ENCODE measurements at places on chromosomes 11 and 22.
A peak's percentile ranks its signal among the peaks of the same experiment; 100 is the strongest.

DNA sequence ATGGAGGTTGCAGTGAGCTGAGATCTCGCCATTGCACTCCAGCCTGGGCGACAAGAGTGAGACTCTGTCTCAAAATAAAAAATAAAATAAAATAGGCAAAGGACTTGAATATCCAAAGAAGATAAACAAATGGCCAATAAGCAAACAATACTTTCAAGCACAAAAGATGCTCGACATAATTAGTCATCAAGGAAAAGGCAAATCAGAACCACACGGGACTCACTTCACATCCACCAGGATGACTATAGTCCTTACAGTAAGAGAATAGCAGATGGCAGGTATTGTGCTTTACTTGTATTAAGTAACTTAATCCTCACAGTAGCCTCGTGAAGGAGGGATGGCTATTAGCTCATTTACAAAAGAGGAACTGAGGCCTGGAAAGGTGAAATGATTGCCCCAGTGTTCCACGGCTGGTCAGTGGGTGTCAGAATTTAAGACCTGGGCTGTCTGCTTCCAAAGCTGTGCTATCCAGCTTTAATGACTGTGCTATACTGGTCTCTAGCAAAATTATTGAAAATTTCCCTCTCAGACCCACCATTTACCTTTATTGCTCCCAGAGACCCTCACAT, 40.2 kb upstream of the RBFOX2 start:
- DNase-seq = no peak

DNA sequence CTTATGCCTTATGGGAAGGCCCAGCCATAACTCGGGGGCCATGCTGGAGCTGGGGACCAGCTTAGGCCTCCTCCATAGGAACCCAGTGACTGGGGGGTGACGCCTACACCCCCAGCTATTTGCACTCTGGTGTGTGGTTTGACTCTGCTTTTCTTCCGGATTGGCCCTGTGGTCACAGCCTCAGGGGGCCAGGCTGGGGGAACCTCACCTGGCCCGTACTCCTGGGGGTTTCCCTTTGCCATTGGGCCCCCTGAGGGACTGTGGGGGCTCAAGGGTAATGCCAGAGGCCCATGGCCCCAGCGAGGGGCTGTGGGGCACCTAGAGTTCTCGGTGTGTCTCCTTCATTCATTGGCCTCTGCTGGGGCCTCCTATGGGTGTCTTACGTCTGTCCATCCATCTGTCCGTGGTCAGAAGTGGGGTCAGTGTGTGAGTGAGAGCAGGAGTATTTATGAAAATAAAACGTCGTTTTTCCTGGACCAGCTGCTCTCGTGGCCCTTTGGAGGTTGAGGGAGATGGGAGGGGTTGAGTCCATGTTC, 6.3 kb upstream of the SH3BP1 start:
- DNase-seq = peak; percentile 58

- no peak for DNase-seq
Measured at GRCh38 chr22:48084729-48085050, 1322.2 kb downstream of the TBC1D22A start.

GRCh38 chr11:97850701-97851100, 1170.0 kb upstream of the CNTN5 start:
- no peak for DNase-seq

DNA sequence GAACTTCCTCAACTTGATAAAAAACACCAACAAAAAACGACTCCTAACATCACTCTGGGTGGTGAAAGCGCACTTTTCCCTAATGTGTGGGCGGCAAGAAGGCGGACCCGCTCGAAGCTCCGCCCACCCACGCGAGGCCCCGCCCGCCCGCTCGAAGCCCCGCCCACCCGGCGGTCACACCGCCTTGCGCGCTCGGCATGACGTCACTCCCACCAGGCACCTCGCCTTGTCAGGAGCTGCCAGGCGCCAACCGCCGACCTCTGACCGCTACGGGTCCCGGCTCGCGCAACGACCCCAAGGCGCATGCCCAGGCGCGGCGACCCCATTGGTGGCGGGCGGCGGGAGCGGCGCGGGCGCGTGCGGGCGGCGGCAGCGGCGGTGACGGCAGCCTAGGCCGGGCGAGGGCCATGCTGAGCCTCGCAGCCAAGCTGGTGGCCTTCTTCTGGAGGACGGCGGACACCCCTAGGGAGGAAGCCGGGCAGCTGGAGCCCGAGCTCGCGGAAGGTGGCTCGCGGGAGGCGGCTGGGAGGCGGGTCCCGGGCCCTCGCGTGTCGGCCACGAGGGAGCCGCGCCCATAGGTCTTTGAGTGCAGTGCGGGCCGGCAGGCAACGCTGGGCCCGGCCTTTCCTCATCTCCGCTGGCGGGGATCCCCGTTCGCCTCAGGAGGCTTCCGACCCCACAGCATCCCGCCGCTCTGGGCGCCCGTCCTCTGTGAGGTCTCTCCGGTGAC, at the start of gene MOV10L1:
Gene MOV10L1, plus strand, starts transcription at position 325 of the 730 bp plus-strand sequence. Its CDS starts 83 bp downstream, at position 408.
- DNase-seq = peak; percentile 75

DNA sequence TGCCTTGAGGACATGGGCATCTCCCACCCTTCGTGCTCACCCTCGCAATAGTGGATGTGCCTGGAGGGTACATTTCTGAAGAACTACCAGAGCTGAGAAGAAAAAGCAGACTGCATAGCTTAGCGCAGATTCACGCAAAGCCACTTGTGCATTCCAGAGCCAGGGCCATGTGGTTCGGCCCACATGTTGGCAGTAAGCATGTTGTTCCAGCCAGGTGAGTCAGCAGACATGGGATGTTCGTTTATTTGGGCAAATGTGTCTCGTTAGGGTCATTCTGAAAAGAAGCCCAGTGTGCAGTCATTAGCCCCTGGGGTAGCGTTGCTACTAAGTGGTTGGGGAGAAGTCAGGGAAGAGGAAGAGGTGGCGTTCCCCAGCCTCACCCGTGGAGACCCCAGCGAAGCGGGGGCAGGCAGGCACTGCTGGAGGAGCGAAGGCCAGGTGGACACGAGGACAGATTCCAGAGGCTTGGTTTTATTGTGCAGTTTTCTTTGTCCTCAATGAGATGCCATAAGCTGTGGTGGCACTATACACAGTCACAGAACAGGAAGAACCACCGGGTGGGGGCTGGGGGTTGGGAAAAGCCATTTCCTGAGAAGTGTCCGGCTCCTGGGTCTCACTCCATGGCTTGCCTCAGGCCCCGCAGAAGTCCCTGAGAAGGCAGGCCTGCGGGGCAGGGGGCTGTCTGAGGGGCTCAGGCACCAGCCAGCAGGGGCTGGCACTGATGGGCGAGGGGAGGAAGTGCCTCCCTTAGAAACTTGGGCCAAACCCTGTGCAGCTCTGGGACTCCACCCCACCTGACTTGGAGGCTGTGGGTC, 5.0 kb downstream of the THY1 start:
- DNase-seq = no peak

- no peak for DNase-seq
Measured at GRCh38 chr22:24496661-24497060, 1.5 kb downstream of the UPB1 start.

GRCh38 chr11:107929611-107930200, 1.5 kb downstream of the RAB39A start:
- peak; percentile 27 for DNase-seq

GRCh38 chr22:29029202-29030000, 32.2 kb downstream of the C22orf31 start:
- DNase-seq = no peak

DNA sequence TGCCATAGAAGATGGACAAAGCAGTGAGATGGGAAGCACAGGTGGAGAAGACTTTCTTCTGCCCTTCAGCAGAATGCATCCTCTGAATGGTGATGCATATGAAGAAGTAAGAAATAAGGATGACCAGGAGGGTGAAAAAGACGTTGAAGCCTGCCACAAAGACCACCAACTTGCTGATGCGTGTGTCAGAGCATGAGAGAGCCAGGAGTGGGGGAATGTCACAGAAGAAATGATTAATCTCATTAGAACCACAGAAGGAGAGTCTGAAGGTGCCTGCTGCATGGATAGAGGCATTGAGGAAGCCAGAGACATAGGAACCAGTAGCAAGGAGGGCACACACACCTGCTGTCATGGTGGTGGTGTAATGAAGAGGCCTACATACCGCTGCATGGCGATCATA, 550 bp downstream of the OR5B21 start:
- no peak for DNase-seq

DNA sequence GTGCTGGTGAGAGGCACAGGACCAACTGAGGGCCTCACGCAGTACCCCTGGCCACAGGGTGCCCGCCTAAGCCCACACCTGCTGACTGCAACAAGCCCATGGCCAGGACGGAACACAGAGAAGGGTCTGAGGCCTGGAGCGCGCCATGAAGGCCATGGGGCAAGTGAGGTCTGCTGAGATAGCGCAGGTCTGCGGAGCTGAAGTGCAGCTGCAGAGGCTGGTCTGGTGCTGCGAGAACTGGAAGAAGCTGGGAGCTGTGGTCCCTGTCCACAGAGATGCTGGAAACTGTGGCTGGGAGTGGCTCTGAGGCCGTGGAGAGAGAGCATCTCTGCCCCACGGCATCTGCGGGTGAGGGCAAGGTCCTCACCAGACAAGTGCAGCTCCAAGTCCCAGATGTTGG, 8.3 kb downstream of the GALR3 start:
- no peak for DNase-seq

GRCh38 chr11:67466962-67467771, 1.9 kb downstream of the TMEM134 start:
- no peak for DNase-seq

- DNase-seq = no peak
Measured at GRCh38 chr11:106133529-106133928, 56.1 kb downstream of the AASDHPPT start.

All from CD4-positive, alpha-beta T cell treated with Interleukin-15 for 1 hour (primary cell).